ENCODE measurements at places on chromosomes 16 and 17.

DNA sequence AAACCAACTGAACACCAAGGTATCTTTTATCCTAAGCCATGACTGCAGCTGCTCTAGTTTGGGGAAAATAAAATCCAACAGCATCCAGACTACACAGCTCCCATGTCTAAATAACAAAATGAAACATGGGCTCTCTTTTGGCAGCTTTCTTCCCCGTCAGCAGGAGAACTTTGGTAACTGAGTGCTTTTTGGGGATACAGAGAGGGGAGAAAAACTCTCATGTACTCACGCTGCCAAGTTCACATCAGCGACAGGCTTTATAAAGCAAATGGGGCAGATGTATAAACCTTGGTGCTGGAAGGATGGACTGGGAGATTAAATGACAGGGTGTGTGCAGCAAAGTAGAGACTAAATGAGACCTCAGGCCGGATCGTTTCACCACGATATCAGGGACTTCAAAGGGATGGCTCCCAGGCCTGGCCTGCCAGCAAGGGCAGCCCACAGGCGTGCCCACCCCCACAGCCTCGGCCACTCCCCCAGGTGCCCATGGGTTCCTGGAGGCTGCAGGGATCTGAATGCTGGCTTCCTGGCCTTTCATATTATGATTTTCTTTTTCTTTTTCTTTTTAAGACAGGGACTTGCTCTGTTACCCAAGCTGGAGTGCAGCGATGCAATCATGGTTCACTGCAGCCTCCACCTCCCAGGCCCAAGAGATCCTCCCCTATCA lies 174.6 kb downstream of the ZNF423 start:
- no peak for DNase-seq

GRCh38 chr17:28325211-28325610 lies 6.2 kb downstream of the TMEM97 start:
- DNase-seq: no peak

DNA sequence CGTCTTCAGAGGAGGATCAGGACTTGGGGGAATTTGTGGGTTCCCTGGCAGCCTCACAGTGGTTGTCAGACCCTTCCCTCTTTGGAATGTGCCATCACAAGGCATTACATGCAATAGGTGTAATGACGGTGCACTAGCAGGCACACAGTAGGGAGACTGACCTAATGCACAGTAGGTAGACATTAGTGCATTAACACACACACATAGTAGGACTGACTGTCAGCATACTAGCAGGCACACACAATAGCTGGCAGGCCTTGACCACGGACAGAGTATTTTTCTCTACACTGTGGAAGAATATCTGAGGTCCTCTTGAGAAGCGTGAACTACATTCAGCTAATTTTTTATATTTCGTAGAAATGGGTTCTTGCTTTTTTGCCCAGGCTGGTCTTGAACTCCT lies 10.9 kb upstream of the UBALD2 start:
- DNase-seq: no peak

- no peak for DNase-seq
Observed at GRCh38 chr17:33072421-33073161, 80.9 kb downstream of the SPACA3 start.

DNA sequence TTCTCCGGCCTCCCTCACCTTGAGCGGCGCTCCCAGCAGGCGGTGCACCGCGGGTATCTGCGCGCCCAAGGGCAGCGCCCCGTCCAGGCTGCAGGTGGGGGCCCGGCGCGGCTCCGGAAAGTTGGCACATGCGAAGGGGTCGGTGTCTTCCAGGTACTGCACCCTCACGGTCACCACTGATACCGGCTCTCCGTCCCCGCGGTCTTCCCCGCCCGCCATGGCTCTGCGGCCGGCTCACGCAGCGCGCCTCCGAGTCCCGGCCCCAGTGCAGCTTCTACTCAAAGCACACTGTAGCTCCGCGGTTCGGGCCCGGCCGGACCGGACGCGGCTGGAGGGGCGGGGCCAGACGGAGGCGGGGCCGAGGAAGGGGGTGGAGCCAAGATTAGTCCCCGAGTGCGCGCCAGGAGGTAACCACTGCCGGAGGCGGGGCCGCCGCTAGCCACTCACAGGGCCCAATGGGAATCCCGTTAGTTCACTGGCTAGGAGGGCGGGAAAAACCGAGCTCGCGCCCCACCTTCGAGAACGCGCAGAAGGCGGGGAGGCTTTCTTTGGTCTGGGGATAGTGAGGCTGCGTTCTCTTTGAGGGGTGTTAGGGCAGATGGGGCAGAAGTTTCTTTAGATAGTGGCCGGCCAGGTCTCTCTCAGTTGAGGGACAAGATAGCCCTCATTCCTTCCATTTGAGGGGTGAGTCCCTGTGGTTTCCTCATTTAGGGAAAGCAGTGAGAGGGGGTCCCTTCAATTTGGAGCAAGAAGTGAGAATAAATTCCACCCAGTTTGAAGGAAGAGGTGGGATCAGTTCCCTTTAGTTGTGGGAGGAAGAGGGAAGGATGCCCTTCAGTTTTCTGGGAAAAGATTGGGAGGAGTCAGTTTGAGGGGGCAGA lies at the start of gene FHOD1:
TSS of gene FHOD1 (minus strand) at position 290 of the 881 bp plus-strand sequence. CDS start at position 219, 71 bp downstream.
- peak; percentile 95 for DNase-seq

GRCh38 chr16:15777533-15778203 lies 79.2 kb downstream of the MYH11 start:
- DNase-seq: no peak

GRCh38 chr16:15607700-15608396 lies 35.1 kb downstream of the MARF1 start:
- no peak for DNase-seq

DNA sequence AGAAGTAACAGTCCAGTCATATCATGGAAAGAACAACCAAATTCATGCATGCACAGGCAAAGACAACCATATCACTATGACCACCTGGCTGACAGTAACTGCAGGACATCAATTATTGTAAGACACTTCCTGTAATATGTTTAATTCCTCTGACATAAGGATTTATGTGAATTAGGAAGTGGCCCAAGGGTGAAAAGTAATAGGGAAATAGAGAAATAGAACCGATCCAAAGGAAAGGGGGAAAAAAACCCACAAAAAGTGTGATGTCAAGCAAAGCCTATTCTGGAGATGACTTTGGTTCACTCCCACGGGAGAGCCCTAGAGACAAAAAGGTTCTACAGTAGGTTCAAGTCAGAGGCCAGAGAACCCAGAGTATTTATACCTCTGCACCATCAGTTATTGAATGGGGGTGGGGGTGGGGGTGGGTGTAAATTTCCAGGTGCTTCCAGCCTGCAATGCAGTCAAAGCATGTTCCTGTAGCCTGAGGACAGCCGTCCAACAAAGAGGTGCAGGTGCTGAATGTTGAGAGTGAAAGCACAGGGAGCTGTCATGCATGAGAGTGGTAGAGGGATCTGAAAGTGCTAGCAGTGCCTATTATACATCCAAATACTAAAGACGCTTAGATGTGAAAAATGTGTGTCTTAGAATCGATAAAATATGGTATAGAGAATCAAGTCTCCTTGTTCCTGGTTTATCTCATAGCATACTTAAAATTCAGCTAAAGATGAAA lies 95.6 kb upstream of the HLF start:
- DNase-seq: no peak
